Thoracic aorta (tissue), 2 donors: ENCODE measurements at places on chromosomes 6 and 20. TPM values are rescaled to one million over a fixed set of nuclear protein-coding genes. Genes with fewer than 3 reads are reported as not detected.

The ANKRD66 gene
- not detected for total RNA-seq

- H3K27ac ChIP-seq, result no peak overlapping the region
- H3K27me3 ChIP-seq, result no peaks in the 10 kb centered on the region
- H3K4me3 ChIP-seq, result no peak overlapping the region
- H3K36me3 ChIP-seq, result no peaks in the 10 kb centered on the region
- no peaks in the 10 kb centered on the region for H3K4me1 ChIP-seq
- no peak for DNase-seq
Observed at GRCh38 chr6:74404366-74404765, 708.4 kb downstream of the CD109 start.

GRCh38 chr6:95208621-95209020 lies 368.7 kb upstream of the MANEA start:
- H3K36me3 ChIP-seq, result no peaks in the 10 kb centered on the region
- H3K27ac ChIP-seq, result no peak overlapping the region
- H3K4me1 ChIP-seq, result no peaks in the 10 kb centered on the region
- H3K27me3 ChIP-seq, result no peaks in the 10 kb centered on the region
- H3K4me3 ChIP-seq, result no peak overlapping the region

The BPIFA1 gene
- not detected for total RNA-seq

DNA sequence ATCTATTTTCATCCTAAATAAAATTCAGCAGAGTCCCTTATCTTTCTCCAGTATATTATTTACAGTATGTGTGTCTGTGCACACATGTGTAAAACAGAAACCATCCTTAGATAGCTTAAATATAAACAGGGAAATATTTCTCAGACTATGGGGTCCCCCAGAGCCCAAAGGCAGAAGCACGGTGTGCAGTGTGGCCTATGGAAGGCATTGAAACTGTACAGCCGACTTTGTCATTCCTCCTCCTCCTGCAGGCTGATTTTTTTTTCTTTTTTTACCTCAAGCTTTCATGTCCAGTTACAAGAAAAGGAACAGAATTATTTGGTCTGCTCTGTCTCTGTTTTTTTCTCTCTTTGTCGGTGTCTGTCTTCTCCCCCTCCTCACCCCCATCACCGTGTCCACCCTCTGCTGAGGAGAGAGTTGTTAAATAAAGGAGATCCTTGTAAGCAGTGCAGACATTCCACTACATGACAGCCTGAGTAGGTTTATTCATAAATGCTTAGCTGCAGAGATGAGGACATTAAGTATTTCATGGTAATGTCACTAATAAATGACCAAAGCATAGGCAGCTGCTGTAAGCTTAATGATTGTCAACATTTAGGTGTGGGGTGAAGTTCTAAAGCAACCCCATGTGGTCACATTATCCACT lies 31.8 kb upstream of the SLC35D3 start:
- no peak overlapping the region for H3K27ac ChIP-seq
- no peaks in the 10 kb centered on the region for H3K36me3 ChIP-seq
- no peaks in the 10 kb centered on the region for H3K4me1 ChIP-seq
- no peak for DNase-seq
- no peak overlapping the region for H3K4me3 ChIP-seq

GRCh38 chr6:53786832-53787231 lies 8.0 kb upstream of the LRRC1 start:
- no peaks in the 10 kb centered on the region for H3K36me3 ChIP-seq
- H3K4me1 ChIP-seq, result no peaks in the 10 kb centered on the region
- no peak overlapping the region for H3K27ac ChIP-seq
- no peak overlapping the region for H3K4me3 ChIP-seq
- no peaks in the 10 kb centered on the region for H3K27me3 ChIP-seq
- no peak for DNase-seq

The FOXA2 gene
- not detected for total RNA-seq

DNA sequence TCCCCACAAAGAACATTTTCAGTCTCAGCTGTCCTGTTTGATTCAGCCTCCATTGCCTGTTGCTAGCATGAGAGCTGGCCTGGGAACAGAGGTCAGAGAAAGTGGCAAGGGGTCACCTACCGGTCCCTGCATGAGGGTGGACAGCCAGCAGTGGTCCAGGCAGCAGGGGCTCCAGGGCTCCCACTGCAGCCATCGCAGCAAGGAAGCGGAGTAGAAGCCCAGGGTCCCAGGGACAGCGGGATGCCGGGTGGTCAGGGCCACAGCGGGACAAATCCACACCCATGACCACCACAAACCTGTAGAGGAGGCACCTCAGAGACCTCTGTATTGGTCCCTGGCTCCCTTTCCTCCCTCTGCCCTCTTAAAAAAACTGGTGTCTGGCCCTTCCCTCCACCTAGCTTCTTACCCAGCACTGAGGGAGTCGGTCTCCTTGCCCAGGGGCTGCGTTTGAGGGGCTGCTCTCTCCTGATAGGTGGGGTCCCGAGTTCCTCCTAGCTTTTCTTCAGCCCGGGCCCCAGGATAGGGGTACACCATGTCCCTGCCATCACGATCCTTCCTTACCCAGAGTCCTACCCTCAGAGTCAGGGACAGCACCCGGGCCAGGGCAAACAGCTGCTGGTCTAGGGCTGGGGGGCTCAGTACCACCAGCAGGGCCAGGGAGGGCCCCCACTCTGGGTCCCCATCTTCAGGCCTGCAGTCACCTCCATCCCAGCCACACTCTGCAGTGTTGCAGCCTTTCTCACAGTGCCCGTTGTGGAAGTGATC lies 8.4 kb upstream of the GPSM3 start:
- no peak overlapping the region for H3K4me3 ChIP-seq
- no peak for DNase-seq
- no peaks in the 10 kb centered on the region for H3K27me3 ChIP-seq
- H3K36me3 ChIP-seq, result no peaks in the 10 kb centered on the region

The GINS1 gene
- total RNA-seq, result 0.41 TPM

DNA sequence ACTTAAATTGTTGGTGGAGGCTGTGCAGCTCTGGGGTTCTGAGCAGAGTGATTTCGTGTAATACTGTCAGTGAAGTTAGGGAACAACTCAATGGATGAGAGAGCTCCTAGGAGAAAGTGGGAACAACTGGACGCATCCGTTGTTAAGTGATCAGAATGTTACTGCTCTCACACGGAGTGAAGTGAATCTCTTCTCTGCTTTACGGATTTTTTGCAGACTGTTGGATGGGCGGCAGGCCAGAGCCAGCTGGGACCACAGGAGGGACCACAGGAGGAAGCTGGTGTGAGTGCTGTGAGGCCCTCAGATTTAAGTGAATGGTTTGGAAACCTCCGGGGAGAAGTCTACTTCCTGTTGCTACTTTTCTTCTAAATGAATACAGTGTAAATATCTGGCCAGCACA lies 23.7 kb upstream of the PPP1R14C start:
- H3K4me3 ChIP-seq, result no peak overlapping the region
- no peak overlapping the region for H3K27ac ChIP-seq
- DNase-seq, result no peak
- H3K27me3 ChIP-seq, result no peaks in the 10 kb centered on the region
- H3K36me3 ChIP-seq, result no peaks in the 10 kb centered on the region

DNA sequence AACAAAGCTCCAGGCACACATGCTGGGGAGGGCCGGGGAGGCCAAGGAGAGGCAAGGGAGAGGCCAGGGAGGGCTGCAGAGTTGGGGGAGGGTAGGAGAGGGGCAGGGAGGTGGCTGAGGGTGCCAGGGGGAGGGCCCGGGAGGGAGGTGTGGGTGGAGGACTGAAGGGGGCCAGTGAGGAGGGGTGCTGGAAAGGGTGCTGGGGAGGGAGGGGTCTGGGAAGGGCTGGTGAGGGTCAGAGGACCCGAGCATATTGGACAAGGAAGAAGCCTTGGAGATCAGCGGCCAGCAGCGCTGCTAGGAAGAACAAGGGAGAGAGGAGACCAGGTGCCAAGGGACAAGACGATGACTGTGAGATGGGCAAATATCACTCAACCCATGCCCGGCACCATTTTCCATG lies 49.7 kb upstream of the GPR31 start:
- H3K27me3 ChIP-seq, result no peaks in the 10 kb centered on the region
- H3K4me3 ChIP-seq, result no peak overlapping the region
- no peak overlapping the region for H3K27ac ChIP-seq
- no peaks in the 10 kb centered on the region for H3K36me3 ChIP-seq
- no peak for DNase-seq
- no peaks in the 10 kb centered on the region for H3K4me1 ChIP-seq

The NFS1 gene
- 19.4 TPM for total RNA-seq

DNA sequence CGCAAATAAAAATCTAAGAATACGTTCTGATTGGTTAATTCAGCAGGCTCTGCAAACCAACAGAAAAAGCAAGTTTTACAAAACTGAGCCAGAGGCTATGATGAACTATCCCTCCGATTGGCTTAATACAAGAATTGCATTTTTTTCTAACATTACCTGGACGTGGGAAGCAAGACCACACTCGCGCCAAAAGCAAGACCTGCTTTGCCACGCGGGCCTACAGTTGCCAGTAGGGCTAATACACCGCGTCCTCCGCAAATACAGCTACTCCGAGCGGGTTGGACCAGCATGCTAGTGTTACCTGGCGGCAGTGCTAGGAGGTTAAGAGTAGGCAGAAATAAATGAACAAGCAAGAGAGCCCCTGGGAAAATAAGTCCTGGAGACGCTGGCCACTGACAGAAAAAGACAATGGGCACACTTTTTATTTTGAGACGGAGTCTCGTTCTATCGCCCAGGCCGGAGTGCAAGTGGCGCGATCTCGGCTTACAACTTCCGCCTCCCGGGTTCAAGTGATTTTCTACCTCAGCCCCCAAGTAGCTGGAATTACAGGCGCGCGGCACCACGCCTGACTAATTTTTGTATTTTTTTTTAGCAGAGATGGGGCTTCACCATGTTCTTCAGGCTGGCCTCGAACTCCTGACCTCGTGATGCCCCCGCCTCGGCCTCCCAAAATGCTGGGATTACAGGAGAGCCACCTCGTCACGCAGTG lies 131.9 kb upstream of the BTN3A2 start:
- peak overlapping the region; percentile 26 for H3K27ac ChIP-seq
- DNase-seq, result no peak
- peaks cover 15% of the 10 kb centered on the region for H3K4me1 ChIP-seq
- no peaks in the 10 kb centered on the region for H3K27me3 ChIP-seq
- H3K36me3 ChIP-seq, result no peaks in the 10 kb centered on the region

GRCh38 chr6:7784706-7785105 lies 58.8 kb downstream of the BMP6 start:
- no peak overlapping the region for H3K27ac ChIP-seq
- peaks cover 22% of the 10 kb centered on the region for H3K4me1 ChIP-seq
- H3K4me3 ChIP-seq, result no peak overlapping the region
- no peak for DNase-seq
- no peaks in the 10 kb centered on the region for H3K27me3 ChIP-seq
- no peaks in the 10 kb centered on the region for H3K36me3 ChIP-seq

DNA sequence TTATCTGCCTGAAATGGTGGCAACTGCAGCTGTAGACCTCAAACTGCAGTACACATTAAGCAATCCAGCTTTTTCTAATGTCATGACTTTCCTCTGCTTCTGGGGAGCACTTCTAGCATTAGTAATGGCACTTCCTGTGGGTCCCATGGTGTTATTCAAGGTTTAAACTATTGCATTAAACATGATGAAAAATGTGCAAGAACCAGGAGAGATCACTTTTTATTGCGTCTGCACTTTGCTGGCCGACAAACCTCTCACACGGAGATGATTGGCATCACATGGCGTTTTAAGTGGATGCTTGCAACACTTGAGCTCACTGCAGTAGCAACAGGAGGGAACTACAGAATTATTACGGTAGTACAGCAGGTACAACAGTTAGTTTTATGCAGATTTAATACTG lies 148.4 kb downstream of the HIVEP2 start:
- H3K27ac ChIP-seq, result no peak overlapping the region
- no peak for DNase-seq
- H3K27me3 ChIP-seq, result no peaks in the 10 kb centered on the region
- H3K4me1 ChIP-seq, result no peaks in the 10 kb centered on the region
- H3K4me3 ChIP-seq, result no peak overlapping the region

- no peaks in the 10 kb centered on the region for H3K36me3 ChIP-seq
- no peak for DNase-seq
- no peaks in the 10 kb centered on the region for H3K27me3 ChIP-seq
- no peak overlapping the region for H3K4me3 ChIP-seq
- no peak overlapping the region for H3K27ac ChIP-seq
Observed at GRCh38 chr6:31393932-31394331, 9.5 kb upstream of the MICA start.

GRCh38 chr6:152343735-152344360 lies 293.3 kb downstream of the SYNE1 start:
- no peaks in the 10 kb centered on the region for H3K4me1 ChIP-seq
- no peak overlapping the region for H3K4me3 ChIP-seq
- no peak overlapping the region for H3K27ac ChIP-seq

DNA sequence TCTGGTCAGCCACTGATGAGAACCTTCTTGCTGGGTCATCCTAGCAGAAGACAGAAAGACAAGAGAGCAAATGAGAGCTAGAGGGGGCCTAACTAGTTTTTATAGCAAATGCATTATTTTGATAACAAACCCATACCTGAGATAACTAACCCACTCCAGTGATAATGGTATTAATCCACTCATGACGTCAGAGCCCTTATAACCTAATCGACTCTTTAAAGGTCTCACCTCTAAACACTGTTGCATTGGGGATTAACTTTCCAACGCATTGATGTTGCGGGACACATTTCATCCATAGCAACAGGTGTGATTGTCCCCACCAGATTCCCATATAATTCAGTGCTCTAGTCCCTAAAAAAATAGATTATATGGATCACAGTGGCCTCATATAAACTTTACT lies 312.1 kb downstream of the HTR1B start:
- no peak overlapping the region for H3K27ac ChIP-seq
- H3K4me1 ChIP-seq, result no peaks in the 10 kb centered on the region
- no peaks in the 10 kb centered on the region for H3K36me3 ChIP-seq
- no peak overlapping the region for H3K4me3 ChIP-seq
- H3K27me3 ChIP-seq, result no peaks in the 10 kb centered on the region
- DNase-seq, result no peak

The TTK gene
- total RNA-seq, result 5.3 TPM

GRCh38 chr6:35893246-35893645 lies 27.7 kb downstream of the SRPK1 start:
- H3K4me3 ChIP-seq, result no peak overlapping the region
- H3K36me3 ChIP-seq, result no peaks in the 10 kb centered on the region

The POU5F1 gene
- 4.0 TPM for total RNA-seq

- DNase-seq, result no peak
- no peaks in the 10 kb centered on the region for H3K36me3 ChIP-seq
- no peak overlapping the region for H3K27ac ChIP-seq
- H3K4me3 ChIP-seq, result no peak overlapping the region
Observed at GRCh38 chr6:117463762-117464665, 18.5 kb upstream of the DCBLD1 start.

DNA sequence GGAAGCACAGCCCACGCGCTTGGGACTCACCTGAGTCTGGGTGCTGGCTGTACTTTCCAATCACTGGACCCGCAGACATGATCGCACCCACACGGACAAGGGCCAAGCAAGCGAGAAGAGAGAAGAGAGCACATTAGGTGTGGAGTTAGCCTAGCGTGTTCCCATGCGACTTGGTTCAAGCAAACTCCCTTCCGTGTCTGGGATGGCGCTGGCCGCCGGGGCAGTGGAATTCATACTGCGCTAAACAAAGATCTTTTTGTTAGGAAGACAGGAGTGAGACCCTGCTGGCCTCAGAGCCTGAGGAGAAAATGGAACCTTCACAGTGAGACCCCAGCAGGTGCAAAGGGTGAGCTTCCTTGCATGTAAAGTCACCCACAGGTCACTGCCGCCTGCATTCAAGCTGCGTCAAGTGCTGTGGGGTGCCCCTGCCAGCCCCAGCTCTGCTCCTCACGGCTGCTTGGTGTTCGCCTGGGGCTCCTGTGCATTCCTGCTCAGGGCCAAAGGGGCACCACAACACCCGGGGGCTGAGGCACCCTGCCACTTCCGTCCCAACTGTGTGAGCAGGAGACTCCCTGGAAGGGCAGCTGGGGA lies 26.4 kb downstream of the PSMG4 start:
- no peak overlapping the region for H3K27ac ChIP-seq
- H3K36me3 ChIP-seq, result no peaks in the 10 kb centered on the region
- no peak for DNase-seq
- H3K27me3 ChIP-seq, result no peaks in the 10 kb centered on the region
- H3K4me3 ChIP-seq, result no peak overlapping the region
